ENCODE measurements at places on chromosomes 3 and 15.

DNA sequence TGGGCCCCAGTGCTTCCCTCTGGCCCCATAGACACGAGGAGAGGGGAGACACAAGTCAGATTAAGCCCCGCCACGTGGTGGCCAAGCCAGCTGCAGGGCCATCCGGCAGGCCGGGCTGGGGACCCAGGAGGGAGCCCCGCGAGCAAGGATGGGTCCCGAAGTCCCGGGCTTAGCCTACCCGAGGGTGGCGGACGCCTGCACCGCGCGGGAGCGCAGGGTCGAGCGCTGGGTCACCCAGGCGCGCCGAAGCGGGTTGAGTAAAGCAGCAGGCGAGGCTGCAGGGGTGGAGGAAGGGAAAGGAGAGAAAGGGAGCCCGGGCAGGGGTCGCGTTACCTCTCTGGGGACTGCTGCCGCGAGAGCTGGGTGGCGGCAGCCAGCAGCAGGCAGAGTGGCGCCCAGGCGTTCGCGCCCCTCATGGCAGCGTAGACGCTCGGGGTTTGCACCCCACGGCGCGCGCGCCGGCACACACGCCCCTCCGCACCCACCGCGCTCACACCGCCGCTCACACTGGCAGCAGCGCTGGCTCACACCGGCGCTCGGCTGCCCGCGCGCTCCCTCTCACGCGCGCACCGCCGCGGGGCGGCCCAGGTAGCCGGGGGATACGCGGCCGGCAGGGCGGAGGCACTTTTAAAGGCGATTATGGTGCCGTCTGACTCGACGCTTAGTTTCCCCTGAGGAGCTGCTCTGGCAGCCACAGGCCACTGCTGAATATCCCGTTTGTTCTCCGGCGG is at the start of gene PCOLCE2:
Gene PCOLCE2 (minus strand): TSS at position 603 of the 731 bp plus-strand sequence. CDS start 187 bp downstream, at position 416.
- no peak for DNase-seq

GRCh38 chr3:128448491-128448890 is 18.2 kb downstream of the DNAJB8 start:
- DNase-seq: peak; percentile 44

DNA sequence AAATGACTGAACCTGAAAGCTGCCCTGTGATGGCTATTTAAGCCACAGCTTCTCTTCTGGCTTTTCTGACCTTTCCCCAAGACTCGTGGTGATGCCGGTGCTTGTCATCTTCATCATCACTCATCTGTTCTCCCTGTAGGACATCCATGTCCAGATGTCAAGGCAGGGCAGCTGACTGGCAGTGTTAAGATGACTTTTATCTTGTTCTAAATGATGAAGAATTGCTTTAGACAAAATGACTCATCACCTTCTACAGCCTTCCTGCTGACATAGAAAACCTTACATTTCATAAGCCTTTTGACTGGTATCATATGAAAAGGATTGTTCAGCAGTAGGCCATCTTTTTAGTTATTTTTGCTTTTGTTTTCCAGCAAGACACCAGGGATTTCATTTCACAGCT is 67.0 kb upstream of the GPR149 start:
- no peak for DNase-seq

DNA sequence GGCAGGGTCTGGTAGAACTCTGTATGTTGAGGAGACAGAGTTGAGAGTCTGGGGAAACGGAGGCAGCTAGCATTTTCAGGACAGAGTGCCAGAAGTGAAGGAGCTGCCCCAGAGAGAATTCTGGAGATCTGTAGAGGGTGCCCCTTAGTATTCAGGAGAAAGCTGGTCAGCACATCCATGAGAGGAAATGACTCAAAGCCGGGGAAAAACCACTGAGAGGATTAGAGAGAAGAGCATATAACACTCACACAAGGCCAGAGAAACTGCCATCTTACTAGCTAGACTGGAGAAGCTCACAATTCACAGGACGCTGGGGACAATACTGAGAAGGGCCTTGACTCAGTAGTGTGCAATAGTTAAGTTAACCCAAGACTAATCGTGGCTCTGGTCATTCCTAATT is 75.7 kb upstream of the DPPA4 start:
- no peak for DNase-seq

- DNase-seq: no peak
Measured at GRCh38 chr3:188053710-188054380, 100.1 kb upstream of the LPP start.

Measured in CD4-positive, alpha-beta memory T cell (primary cell).